ENCODE measurements at places on chromosomes 5 and 9.

DNA sequence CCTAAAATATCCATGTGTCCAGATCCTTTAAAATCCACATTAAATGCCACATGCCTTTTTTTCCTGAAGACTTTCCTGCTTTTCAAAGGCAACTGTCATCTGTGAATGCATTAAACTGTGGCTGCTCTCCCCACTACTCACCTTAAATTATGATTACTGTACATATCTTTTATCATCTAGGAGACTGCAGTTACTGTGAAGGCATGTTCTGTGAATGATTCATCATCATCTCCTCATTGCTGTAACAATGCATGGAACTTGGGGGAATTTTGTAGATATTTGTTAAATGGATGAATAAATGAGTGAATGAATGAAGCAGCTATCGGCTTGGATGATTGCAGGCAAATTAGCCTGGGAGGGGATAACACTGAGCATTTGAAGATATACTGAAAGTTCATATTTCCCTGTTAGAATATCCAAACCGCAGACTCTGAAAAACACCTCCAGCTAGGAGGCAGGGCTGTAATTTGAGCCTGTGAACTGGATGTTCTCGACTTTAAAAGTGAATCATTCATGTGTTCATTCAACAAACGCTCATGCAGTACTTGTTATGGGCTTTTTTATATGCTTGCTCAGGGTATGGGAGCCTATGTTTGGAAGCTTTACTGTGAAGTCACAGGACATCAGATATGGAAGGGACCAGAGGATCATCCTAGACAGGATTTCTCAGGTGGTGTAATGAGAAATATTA lies 519.2 kb downstream of the KIF4B start:
- DNase-seq = no peak

- DNase-seq = no peak
These were observed 16.0 kb downstream of the OR13J1 start for GRCh38 chr9:35854091-35854762.

GRCh38 chr5:133081036-133081435 lies 29.2 kb downstream of the HSPA4 start:
- no peak for DNase-seq

DNA sequence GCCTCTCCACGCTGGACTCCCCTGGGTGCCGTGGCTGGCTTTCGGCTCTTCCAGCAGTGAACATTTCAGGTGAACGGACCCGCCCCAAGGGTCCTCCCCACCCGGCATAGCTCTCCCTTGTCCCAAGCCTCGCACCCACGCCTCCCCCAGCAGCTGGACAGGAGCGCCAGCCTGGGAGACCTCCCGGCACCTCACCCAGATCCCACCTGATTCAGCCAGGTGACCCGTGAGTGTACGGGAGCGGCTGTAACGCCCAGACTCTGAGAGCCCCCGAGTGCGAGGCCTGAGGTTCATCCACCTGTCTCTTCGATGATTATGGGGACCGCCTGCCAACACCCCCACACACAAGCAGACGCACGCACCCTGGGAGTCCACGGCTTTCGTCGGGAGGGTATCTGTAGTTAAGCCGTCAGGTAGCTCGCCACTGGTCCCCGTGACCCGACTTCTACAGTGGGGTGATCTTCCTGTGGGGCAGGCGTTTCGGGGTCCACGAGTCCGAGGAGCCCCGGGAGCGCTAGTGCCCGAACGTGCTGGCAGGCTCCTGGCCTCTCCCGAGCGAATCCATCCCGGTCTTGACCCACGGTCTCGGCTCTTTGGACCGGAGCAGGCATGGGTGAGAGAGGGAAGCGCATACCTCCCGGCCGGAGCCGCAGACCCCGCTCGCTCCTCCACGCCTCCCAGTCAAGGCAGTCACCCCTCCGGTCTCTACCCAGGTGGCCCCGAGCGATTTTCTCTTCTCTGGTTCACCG lies 14.9 kb downstream of the TRIM7 start:
- no peak for DNase-seq

GRCh38 chr9:91422758-91423711 lies 597 bp downstream of the NFIL3 start:
- no peak for DNase-seq

GRCh38 chr5:124261848-124262247 lies 484.6 kb downstream of the ZNF608 start:
- no peak for DNase-seq

GRCh38 chr5:102090770-102091169 lies 205.3 kb downstream of the SLCO4C1 start:
- DNase-seq = no peak

- DNase-seq = no peak
These were observed 4.3 kb downstream of the GRHPR start for GRCh38 chr9:37426846-37427245.

DNA sequence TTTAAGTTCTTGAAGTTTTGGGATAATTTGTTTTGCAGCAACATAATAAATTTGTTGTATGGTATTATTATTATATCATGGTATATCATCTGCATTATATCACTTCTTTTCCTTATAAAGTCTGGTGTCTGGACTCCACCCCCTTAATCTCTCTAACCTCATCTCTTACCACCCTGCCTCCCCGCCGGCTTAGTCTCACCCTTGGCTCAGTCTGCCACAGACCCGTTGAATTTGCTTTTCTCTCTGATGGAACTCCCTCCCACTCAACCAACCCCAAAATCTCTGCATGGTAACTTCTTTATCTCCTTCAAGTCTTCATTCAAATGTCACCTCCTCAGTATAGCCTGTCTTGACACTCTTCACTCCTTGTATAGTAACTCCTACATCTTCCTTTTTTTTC lies 29.6 kb upstream of the MATR3 start:
- no peak for DNase-seq

DNA sequence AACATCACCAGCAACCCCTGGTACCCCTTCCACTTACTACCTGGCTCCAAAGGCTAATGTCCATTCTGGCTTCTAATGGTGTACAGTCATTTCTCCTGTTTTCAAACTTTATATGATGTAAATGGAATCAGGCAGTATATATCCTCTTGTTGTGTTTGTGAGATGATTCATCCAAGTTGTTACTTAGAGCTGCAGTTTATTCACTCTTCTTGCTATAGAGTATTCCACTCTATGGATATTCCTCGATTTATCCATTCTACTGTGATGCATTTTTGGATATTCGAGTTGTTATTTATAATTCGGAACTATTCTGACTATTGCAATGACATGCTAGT lies 32.4 kb downstream of the IRF1 start:
- no peak for DNase-seq

DNA sequence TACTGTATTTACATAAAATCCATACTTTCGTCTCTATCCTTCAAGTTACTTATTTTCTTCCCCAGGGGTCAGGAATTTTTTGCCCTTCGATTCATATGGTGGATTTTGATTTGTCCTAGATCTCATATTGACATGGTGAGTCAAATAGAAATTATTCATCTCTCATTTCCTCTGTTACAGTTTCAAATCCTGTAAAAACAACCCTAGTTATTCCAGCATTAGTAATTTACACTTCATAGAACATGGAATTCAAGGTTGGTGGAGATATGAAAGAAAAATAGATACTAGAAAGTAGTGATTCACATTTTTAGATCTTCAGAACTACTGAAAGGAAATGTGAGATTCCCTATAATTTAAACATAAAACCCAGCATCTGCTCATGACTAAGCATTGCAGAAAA lies 1331.0 kb upstream of the CDH9 start:
- DNase-seq = no peak

GRCh38 chr5:98796197-98796972 lies 22.9 kb downstream of the RGMB start:
- peak; percentile 8 for DNase-seq

GRCh38 chr9:112262577-112262976 lies 70.8 kb downstream of the PTBP3 start:
- no peak for DNase-seq
